ENCODE measurements at places on chromosomes 5 and 9.

DNA sequence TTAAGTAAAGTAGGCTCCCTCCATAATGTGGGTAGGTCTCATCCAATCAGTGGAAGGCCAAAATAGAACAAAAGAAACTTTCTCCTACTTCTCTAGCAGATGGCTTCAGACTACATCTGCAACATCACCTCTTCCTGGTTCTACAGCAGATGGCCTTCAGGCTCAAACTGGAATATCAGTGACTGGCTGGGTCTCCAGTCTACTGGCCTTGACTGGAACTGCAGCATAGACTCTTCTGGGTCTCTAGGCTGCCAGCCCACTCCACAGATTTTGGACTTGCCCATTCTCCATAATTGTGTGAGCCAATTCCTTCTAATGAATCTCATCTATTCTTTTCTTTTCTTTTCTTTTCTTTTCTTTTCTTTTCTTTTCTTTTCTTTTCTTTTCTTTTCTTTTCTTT, 64.8 kb downstream of the ACER2 start:
- DNase-seq = no peak

GRCh38 chr9:90801241-90801972, at the start of gene SYK:
Gene SYK (plus strand): TSS chr9:90801819. CDS start chr9:90843899, 42,080 bp downstream.
- peak; percentile 65 for DNase-seq

DNA sequence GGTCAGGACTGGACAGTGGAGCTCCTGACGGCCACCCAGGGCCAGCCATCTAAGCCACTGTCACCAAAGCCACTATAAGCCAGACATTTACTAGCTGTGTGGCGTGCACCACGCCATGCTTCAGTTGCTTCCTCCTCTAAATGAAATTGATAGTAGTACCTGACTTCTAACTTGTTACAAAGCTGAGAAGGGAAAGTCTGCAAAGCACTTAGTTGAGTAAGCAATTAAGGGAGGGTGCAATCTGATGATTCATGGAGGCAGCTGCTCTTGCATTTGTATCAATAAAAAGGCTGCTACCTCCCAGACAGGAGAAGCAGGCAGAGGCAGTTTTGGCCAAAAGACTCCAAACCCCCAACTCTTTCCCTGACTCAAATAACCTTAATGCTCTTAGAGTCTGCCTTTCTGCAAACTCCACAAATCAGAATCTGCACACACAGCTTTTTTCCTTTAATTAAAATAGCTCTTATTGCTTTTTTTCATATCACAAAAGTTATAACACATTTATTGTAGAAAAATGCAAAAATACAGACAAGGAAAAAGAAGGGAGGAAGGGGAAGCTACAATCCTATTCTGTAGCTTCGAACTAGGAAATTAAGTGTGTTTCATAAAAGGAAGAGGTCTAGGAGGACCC, 19.3 kb upstream of the RAPGEF1 start:
- no peak for DNase-seq

- DNase-seq = peak; percentile 40
These were observed at the start of gene ACSL6 for GRCh38 chr5:132011622-132012343. Gene ACSL6 (minus strand): TSS chr5:132011658. CDS start chr5:132011553, 105 bp downstream.

GRCh38 chr5:72618708-72619107, 111.5 kb upstream of the ZNF366 start:
- no peak for DNase-seq

DNA sequence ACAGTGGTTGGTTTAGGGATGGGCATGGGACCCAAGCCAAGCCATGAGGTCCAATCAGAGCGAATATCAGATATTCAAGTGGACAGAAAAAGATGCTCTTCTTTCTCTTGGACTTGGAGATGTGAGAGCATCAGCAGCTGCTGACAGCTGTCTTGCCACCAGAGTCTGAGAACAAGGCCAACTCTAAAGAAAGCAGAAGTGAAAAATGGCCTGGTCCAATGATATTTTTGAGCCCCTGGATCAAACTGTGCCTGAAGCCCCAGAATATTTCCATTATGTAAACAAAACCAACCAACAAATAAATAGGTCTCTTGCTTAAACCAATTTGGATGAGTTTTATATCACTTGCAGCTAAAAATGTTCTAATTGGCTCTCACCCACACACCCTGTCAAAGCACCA, 30.7 kb upstream of the JADE2 start:
- no peak for DNase-seq

DNA sequence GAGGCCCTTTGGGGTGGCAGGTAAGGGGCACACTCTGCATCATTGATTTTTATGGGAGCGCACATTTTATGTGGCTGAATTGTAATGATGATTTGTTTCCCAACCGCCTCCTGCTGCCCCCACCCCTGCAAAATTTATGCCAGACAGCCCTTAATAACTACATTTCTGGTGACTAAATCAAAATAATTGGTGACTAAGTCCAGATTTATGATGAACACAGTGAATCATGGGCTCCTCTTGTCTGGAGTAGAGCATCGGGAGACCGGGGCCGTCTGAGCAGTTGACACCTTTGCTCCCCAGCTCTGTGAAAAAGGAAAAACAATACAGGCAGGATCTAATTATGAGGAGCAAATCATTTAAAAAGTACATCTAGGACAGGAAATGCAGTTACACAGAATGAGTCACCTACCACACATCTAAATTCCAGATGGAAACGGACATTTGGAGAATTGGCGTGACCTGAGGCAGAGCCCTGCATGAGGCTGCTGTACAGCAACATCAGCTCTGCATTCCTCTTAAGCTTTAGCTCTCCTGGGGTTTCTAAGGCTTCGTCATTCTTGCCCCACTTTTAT, 58.9 kb downstream of the DOCK2 start:
- DNase-seq = no peak

- no peak for DNase-seq
These were observed 380.8 kb downstream of the EBF1 start for GRCh38 chr5:158718738-158719505.
